ENCODE measurements at places on chromosomes 13 and 19. TPM values are rescaled to one million over a fixed set of nuclear protein-coding genes. Genes with fewer than 3 reads are reported as not detected.

Gene ZNF229
- total RNA-seq, result 3.2 TPM

Gene FAM83E
- total RNA-seq, result 2.0 TPM

Gene KLK15
- not detected for total RNA-seq

Gene LILRA1
- total RNA-seq, result not detected

All from airway epithelial cell (primary cell).